ENCODE measurements at places on chromosomes 5 and 9.

GRCh38 chr5:168865968-168866367, 286.8 kb upstream of the PANK3 start:
- DNase-seq, result no peak

DNA sequence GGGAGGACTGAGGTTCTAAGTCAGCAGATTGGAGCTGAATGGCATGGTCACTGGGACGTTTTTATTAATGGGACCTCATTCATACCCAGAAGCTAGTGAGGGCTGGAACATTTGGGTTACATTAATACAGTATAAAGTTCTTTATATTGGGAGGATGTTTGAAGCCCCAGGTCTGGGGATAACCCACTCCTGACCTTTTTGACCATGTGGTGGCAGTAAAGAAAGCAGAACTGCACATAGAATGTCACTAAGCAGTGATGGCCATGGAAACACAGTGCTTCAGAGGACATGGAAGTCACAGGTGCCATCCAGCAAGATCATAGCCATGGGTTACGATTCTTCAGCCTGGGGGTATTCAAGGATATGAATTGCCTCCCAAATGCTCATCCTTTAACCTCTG, 176.0 kb downstream of the ATP10B start:
- DNase-seq, result no peak

DNA sequence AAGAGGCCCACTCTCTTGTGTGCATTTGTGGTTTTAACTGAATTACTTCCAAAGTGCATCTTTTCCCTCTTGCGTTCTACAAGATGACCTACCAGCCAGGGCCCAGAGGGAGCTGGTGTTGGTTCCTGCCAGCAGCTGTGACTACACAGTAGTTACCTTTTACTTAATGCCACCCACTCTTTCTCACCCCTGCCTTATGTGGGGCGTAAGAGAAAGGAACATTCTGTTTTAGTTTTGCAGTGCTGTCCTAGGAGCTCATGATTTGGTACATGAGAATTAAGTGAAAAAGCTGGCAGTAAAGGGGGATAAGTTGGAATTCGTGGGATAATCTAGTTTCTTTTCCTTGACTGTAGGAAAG, 45.4 kb downstream of the RCL1 start:
- no peak for DNase-seq

DNA sequence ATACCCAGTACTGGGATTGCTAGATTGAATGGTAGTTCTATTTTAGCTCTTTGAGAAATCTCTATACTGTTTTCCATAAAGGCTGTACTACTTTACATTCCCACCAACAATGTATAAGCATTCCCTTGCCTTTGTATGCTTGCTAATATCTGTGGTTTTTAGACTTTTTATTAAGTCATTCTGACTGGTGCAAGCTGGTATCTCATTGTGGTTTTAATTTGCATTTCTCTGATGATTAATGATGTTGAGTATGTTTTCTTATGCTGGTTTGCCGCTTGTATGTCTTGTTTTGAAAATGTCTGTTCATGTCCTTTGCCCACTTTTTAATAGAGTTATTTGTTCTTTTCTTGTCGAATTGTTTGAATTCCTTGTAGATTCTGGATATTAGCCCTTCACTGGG, 512.7 kb upstream of the PAPPA start:
- DNase-seq, result no peak

- DNase-seq, result no peak
Measured at GRCh38 chr9:121912812-121913627, 180.1 kb downstream of the TTLL11 start.

- DNase-seq, result no peak
Measured at GRCh38 chr5:84085387-84086041, 299.2 kb downstream of the EDIL3 start.

DNA sequence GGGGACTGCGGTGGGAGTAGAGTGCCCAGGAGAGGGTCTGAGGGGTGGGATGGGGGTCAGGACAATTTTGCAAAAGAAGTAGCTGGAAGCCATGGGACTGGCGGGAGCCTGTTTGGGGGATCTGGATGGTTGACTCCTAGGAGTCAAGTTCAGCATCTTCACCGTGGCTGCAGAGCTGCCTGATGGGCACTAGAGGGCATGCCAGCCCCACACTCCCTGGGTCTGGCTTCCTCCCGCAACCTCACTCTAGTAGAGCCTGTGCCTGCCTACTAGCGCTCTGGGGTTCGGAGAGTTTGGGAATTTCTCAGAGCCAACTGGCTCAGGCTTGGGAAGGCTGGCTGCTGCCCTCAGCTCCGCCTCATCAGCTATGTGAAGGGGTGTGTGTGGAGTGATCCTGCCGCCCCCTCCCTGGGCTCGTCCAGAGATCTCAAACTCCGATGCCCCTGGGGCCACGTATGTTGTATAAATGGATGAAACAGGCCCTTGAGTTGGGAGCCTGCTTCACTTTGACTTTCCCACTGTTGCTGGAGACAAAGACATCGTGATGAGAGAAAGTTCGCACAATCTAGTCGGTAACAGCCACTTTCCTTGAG, 10.8 kb downstream of the TSPAN17 start:
- peak; percentile 22 for DNase-seq

GRCh38 chr5:32145378-32145777, 28.7 kb downstream of the GOLPH3 start:
- no peak for DNase-seq

DNA sequence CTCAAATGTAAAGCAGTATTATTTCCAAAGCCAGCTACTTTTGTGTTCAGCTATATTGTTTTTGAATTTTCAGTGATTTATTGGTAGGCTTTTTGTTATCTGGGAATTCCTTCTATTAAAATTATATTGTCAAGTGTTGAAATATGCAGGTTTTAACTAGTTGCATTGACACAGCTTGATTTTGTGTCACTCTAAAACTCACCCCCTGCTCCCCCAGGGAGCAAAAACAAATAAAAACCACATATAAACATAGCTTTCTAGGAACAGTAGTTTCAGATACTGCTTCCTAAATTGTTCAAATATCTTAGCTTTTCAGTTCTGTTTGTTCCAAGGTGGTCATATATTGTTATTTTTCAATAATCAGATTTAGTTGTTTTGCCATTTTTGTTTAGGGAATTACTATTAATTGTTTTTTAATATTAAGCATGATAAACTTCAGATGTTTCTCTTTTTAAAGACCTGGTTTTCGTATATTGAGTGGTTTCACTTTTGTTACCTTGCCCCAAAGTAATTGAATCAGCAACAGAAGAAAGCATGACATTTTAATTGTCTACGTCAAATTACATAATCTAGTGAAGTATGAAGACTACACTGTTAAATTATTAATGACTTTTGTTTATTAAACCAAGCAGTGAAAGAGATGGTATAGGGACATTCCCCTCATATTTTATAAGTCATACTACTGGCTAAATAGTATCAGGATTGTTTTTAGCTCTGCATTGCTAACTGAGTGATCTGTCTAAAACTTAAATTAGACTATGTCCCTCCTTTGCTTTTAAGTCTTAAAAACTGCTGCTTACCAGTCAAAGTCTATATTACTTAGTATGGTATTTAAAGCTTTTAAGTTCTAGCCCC, 43.4 kb downstream of the ERBIN start:
- DNase-seq, result no peak

DNA sequence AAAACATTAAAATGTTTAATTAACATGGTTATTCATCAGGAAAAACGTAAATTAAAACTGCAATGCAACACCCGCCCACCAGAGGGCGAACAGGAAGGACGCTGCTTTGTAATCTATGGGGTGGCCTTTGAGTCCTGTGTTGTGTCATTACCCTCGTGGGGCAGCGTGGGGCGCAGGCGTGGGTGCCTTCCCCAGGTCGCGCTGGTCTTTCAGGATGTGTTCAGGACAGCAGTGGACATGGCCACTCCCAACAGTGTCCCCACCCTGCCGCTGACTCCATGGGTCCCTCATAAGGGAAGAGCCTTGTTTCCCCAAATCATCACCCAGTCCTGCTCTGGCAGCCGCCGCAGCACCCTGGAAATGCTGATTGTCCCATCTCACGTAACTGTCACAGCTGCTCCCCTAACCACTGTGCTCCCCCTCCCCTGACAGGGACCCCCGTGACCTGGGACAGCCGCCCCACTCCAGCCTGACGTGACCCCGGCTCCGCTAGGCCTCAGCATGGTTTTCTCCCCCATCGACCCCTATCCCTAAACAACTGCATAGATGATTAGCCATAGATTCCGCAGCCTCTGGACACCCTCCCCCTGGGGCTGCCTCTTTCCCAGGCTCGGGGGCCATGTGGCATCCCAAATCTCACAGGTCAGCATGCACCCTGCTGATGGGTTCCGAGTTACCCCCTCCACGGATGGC, 36.4 kb downstream of the GLT6D1 start:
- DNase-seq, result no peak

DNA sequence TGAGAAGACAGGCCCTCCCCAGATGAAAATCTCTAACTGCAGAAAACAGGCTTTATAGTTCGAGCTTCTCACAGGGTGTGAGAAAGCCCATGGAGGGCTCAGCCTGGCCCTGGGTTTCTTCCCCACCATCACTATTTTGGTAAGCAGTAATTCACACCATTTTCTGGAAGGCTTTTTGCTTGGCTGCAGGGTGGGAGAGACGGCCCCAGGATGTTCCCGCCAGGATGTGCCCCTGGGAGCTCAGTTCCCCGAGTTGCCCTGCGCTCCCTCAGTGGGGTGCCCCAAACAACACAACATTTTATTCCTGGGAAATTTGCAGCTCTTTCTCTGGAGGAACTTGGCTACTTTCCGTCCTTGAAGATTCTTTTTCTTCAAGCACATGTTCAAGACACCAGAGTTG, 100.8 kb downstream of the HSD17B3 start:
- no peak for DNase-seq

- peak; percentile 67 for DNase-seq
Measured at GRCh38 chr5:61280205-61280604, 51.9 kb upstream of the ZSWIM6 start.

DNA sequence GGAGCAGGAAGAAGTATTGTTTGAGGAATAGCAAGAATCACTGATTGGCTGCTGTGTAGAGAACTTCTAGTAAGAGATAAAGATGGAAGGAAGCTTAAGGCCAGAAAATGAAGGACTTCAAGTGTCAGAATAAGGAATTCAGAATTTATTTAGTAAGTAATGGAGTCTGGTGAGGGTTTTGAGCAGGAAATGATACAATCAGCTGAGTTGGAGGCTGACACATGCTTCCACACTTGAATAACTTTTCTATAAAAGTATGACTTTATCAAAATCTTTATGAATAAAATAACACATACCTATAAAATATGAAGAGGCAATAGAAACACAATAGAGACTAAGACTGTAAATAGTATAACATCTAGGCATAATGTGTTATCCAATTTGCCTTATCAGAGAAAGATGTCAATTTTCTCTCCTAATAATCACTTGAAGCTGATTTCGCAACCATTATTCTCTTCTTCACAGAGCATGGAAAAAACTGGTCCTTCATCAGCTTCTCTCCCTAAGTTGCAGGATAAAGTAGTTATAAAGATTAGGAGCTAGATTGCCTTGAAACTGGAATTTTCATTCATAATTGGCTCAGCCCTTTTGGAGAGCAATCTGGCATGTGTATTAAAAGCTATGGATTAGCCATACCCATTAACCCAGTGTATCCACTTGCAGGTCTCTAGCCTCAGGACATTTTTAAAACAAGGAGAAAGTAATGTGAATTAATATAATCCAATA, 143.4 kb downstream of the ZNF608 start:
- DNase-seq, result no peak

DNA sequence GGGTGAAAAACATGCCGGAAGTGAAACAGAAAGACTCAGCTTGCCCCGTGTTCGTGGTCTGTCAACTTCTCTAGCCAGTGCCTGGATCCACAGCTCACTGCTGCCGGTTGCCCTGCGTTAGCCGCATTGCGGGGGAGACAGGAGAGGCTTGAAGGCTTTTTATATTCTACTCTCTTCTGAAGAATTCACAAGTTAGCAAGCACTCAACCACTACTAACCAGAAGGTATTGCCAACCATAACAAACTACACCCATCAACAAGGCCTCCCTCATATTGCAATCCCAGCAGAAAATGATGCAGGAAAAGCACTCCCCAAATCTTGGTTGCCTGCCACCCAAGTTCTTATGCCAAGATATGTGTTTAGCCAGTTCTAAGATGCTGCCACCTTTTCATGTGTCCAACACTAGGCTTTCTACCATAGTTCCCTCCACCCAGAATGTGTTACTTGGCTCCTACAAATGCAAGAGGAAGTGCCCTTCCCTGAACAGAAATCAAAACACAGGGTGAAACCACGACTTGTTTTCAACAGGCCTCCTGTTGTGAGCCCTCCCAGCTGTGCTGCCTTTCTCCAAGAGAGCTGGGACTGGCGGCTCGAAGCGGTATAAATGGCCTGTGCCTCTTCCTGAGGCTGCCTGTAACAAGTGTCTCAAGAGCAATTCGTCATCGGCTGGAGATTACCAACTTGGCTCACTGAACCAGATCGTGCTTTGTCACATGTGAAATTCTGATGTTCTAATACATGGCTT, 129.0 kb downstream of the SNX18 start:
- DNase-seq, result no peak

GRCh38 chr9:134440636-134441226, 114.5 kb downstream of the RXRA start:
- DNase-seq, result no peak

GRCh38 chr9:123348317-123348992, 7.5 kb upstream of the CRB2 start:
- DNase-seq, result no peak

DNA sequence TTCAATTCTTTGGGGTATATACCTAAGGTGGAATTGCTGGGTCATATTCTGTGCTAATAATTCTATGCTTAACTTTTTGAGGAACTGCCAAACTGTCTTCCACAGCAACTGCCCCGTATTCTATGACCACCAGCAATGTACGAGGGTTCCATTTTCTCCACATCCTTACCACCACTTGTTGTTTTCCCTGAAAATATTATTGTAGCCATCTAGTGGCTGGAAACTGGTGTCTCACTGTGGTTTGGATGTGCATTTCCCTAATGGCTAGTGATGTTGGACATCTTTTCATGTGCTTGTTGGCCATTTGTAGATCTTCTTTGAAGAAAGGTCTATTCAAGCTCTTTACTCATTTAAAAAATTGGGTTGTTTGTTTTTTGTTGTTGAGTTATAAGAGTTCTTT, 30.7 kb downstream of the MSX2 start:
- no peak for DNase-seq

- DNase-seq, result no peak
Measured at GRCh38 chr5:173089581-173089980, 33.4 kb downstream of the CREBRF start.

GRCh38 chr9:117268847-117269446, 145.9 kb downstream of the ASTN2 start:
- no peak for DNase-seq

GRCh38 chr5:122493091-122494021, 181.3 kb downstream of the SNCAIP start:
- DNase-seq, result no peak

- DNase-seq, result no peak
Measured at GRCh38 chr5:159286420-159287035, 23.4 kb downstream of the UBLCP1 start.

DNA sequence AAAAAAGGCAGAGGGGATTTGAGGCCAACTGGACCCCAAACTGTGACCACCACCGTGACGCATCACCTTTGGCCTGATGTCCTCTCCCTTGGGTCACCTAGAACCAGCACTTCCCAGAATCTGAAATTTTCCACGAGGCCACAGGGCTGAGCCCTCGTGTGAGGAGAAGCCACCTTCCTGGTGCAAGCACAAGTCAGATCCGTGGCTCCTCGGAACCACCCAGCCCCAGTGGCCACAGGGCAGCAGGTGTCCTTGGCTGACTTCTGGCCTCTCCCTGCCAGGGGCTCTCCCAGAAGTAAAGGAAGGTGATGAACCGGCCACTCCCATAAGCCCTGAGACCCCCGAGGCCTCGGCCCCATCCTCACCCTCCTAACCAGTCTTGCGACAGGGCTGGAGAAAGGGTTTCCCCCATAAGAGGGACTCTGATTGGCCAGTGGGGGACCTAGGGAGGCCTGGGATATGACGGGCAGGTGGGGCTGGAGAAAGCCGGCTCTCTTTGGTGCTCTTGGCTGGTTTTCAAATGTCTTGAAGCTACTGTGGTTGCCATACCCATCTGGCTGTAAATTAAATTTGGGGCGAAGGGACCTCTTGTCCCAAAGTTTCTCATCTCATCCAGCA, 20.9 kb upstream of the HMCN2 start:
- DNase-seq, result no peak
